ENCODE measurements at places on chromosomes 12 and 14.

DNA sequence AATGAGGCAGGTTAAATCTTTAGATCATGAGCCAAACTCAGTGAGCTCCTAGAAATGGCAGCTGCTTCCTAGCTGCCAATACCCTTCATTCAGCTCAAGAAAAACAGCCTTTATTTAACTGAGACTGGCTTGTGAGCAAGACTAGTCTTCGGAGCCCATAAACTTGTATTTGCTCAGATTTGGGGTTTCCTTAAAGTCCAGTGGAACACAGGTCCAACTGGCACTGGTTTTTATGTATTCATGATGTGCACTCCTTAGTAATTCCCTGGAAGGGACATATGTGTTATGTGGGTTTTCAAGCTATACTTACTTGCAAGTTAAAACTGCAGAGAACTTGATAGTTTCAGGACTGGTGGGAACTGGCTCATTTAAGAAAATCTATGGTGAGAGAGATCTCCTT lies 380.1 kb upstream of the TMEM132C start:
- DNase-seq: no peak

DNA sequence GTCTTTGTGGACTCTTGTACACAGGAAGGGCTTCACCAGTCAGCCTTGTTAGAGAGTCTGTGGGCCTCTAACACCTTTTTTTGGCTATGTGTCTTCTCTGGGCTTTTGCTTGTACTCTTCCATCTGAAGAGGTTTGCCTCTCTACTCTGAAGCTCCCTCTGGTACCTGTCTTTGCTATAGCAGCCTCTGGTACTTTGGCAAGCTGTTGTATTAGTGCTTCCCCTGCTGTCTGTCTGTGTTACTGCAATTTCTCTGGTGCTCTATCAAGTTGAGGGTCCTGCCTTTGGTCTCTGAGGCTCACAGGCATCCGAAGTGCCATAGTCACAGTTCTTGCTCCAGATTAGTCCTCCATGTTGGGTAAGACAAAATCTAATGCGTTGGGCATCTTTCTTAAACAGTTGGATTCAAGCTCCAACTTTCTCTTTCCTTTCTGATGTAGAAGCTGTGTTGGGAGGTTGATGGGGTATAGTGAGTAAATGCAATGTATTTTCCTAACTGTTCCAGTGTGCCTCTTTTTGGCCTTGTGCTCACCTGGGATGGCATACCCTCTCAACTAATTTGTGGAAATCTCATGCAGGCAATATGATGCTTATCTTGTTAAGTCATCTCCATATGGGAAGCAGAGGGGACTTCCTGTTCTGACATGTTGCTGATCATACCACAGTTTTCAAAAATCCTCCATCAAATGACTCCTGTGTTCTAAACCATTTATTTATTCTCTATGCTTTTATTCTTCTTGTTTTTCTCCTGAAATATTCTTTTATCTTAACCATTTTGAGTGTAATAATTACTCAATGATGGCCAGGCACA lies 88.8 kb downstream of the ATF7IP start:
- DNase-seq: no peak

GRCh38 chr12:110637869-110638441 lies 24.0 kb downstream of the TCTN1 start:
- no peak for DNase-seq

- no peak for DNase-seq
These were observed 204.8 kb downstream of the DPF3 start for GRCh38 chr14:72688990-72689671.

GRCh38 chr14:52078095-52078531 lies 9.3 kb upstream of the NID2 start:
- no peak for DNase-seq

- DNase-seq: no peak
These were observed 3.6 kb downstream of the MGAT2 start for GRCh38 chr14:49623941-49624839.

DNA sequence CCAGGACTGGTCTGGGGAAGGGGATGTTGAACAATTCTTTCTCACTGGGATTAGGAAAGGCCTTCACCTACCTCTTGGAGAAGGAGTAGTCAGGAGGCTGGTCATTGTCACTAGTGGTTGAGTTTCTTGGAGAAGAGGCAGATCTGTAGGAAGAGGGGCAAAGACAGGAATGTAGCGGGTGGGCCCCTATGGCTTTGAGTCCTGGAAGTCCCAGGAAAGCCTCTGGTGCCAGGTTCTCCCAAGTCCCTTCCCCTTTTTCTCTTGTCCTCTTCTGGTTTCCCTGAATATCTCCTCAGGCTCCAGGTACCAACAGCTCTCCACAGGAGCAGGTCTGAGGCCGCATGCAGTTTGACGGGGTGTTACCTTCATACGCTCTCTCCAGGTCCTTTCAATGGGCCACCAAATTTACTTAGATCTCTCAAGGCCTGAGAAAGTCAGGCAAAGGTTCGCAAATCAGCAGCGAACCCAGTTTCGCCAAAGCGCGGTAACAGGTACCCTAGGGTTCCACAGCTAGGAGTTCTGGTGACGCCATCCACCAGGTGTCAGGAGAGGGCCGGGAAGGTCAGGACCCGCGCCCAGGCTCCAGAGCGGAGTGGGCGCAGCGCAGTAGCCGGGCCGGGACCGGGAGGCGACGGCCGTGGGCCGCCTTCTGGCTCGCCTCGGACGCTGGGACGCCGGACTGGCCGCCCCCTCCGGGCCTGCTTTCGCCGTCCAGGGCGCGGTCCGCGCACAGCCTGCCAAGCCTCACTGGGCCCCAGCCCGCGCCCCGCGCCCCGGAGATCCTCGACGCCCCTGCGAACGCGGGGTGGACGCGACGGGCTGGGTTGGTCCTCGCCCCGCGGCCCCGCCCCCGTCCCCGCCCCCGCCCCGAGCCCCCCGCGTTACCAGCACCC lies 795 bp downstream of the SMAGP start:
- DNase-seq: no peak

DNA sequence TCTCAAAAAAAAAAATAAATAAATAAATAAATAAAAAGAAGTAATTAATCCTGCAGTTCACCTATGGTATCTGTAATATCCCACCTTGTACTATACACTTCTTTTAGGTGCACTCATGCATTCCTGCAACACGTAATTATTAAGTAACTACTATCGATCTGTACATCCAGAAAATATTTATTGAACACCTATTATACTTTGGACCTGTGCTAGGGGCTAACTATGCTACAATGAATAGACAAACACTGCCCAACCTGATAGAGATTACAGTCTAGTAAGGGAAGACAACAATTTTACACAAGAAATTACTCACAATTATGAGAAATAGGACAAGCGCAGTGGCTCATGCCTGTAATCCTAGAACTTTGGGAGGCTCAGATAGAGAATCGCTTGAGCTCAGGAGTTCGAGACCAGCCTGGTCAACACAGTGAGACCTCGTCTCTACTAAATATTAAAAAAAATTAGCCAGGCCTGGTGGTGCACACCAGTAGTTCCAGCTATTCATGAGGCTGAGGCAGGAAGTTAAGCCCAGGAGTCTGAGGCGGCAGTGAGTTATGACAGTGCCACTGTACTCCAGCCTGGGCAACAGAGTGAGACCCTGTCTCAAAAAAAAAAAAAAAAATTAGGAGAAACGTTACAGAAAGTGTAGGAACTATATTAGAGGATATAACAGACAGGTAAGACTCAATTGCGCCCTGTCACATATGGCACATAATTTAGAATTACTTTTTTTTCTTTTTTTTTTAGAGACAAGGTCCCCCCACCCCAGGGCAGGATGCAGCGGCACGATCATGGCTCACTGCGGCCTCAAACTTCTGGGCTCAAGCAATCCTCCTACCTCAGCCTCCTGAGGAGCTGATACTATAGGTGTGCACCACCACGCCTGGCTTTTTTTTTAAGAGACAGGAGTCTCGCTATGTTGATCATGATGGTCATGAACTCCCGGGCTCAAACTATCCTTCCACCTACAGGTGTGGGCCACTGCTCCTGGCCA lies 1.2 kb downstream of the NRDE2 start:
- no peak for DNase-seq

DNA sequence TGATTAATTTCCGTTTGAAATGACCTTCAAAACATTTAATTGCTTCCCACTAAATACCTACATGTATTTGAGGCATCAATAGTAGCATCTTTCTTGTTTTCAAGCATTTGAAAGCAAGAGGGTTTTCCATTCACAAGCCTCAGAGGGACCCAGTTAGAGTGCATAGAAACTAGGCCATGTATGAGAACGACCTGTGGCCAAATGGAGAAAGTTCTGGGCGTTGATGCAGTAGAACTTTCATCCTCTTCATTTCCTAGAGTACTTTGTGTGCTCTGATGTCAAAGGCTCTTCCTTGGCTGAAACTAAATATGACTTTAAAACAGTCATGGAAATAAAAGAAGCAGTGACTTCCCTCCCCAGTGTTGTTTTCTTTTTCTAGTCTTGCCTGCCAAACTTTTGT lies 944 bp upstream of the DHRS7 start:
- DNase-seq: no peak

DNA sequence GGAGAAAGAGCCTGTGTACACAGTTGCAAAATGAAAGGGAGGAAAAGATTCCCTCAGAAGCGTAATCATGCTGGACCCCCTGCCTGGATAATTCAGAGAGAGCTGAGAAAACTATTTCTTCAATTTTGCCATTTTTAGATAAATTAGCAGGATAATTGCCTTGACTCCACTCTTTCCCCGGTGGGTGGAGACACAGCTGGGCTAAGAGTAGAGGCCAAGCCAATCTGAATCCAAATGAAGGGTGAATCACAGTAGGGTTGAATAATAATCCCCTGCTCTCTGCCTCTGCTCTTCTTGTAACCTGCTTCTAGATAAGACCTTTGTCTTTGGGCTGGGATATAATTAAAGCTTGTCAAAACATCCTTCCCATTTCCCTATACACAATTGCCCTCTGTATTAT lies 150.1 kb downstream of the CAPZA3 start:
- DNase-seq: no peak

GRCh38 chr12:105334001-105334400 lies 3.5 kb downstream of the C12orf75 start:
- no peak for DNase-seq

DNA sequence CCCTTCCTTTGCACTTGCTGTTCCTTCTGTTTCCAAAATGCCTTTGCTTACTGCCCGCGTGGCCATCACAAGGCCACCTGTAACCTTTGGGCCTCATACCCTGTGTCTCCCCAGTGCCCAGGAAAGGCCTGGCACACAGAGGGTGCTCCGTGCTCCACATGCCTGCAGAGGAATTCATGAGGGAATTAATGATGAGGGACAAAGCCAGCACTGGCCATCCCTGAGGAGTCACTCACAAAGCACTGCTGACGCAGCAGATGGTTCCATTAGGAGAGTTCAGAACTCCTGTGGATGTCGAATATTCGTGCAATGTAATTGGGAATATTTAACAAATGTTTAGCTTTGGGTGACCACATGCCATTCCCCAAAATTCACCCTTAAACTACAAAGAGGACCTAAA lies 49.6 kb upstream of the PRMT8 start:
- DNase-seq: no peak

GRCh38 chr12:84955298-84955697 lies 42.7 kb upstream of the SLC6A15 start:
- DNase-seq: no peak

DNA sequence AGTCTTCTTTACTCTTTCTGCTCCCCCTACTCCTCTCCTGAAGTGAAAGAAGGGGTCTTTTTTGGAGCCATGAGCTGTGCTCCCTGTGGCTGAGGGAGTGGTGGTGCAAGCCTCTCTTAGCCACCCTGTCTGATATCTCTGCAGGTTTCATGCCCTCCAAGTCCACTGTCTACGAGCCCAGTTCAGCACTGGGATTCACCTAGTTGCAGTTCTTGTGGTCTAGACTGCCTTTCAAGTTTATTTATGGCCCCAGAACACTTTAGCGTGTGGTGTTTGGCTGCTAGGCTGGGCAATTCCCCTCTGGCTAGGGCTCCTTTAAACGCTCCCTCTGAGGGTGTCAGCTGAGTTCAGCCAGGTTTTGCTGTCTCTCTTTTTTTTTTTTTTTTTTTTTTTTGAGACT lies 908.6 kb downstream of the TRHDE start:
- DNase-seq: no peak

GRCh38 chr14:75811136-75811829 lies 150.2 kb downstream of the TTLL5 start:
- DNase-seq: no peak

DNA sequence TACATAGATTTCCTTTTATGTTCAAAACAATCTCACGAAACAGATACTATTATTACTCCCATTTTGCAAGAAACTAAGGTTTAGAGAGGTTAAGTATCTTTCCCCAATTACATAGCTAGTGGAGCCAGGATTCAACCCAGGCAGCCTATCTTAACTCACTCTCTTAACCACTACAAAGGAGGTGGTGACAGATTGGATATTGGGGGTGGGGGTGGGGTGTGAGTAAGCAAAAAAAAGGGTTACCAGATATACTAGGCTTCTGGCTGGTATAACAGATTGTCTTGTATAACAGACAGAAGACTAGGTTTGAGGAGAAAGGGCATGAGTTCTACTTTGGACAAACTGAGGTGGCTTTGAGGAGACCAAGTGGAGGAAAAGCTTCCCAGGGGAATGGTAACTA lies 2.1 kb downstream of the GMFB start:
- DNase-seq: no peak

GRCh38 chr12:109988903-109989302 lies 7.3 kb downstream of the GIT2 start:
- no peak for DNase-seq

GRCh38 chr14:78130356-78130755 lies 39.8 kb upstream of the NRXN3 start:
- no peak for DNase-seq

DNA sequence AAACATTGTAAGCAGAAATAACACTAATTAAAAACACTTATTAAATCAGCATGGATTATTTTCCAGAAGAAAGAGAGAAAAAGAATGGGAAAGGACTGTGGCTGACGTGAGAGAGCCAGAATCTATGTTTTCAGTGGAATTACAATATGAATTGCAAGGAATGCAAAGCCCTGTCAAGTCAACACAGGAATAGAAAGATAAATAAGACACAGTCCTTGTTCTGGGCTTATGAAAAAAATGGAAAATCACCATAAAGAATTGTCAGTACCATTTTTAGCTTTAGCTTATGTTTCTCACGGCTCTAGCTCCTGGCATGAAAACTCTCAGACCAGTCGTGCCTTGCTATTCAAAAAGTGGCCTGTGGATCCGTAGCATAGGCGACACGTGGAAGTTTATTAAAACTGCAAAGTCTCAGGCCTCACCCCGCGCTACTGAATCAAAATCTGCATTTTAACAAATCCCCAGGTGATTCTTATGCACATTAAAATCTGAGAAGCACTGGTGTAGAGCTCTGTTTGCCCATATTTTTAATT lies 549.1 kb downstream of the RPS29 start:
- DNase-seq: no peak

- DNase-seq: no peak
These were observed 12.6 kb downstream of the NEDD1 start for GRCh38 chr12:96919510-96920210.

DNA sequence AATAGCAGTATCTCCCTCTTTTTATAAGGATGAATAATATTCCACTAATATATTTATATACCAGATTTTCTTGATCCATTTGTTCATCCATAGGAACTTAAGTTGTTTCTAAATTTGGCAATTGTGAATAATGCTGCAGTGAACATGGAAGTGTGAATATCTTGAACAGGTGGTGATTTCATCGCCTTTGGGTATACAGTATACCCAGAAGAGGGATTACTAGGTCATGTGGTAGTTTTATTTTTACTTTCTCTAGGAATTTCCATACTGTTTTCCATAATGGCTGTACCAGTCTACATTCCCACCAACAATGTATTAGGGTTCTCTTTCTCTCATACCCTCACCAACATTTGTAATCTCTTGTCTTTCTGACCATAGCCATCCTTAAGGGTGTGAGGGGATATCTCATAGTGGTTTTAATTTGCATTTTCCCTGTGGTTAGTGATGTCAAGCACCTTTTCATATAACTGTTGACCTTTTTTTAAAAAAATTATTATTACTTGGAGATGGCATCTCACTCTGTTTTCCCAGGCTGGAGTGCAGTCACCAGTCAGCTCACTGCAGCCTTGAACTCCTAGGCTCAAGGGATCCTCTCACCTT lies 20.5 kb downstream of the PPHLN1 start:
- no peak for DNase-seq
